ENCODE measurements at places on chromosomes 6 and 20.

GRCh38 chr6:27111743-27112142, 135.8 kb upstream of the PRSS16 start:
- no peak for DNase-seq

GRCh38 chr6:48560408-48560807, 449.4 kb upstream of the PTCHD4 start:
- peak; percentile 12 for DNase-seq

- DNase-seq = no peak
Measured at GRCh38 chr6:155693573-155694418, 238.2 kb upstream of the NOX3 start.

DNA sequence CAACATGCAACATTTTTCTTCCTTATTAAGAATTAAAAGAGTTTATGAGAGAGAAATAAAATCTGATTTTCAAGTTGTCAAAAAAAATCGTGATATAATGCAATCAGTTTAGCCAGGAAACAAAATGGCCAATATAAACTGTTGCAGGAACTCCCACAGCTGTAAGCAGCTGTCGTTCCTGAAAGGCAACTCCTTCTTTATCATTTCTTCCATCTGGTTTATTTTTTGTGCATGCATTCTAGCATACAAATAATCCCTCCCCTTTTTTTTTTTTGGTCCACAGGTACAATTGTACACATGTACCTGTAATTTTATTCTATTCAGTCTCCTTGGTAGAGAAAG, 19.7 kb downstream of the TRAF3IP2 start:
- DNase-seq = no peak

DNA sequence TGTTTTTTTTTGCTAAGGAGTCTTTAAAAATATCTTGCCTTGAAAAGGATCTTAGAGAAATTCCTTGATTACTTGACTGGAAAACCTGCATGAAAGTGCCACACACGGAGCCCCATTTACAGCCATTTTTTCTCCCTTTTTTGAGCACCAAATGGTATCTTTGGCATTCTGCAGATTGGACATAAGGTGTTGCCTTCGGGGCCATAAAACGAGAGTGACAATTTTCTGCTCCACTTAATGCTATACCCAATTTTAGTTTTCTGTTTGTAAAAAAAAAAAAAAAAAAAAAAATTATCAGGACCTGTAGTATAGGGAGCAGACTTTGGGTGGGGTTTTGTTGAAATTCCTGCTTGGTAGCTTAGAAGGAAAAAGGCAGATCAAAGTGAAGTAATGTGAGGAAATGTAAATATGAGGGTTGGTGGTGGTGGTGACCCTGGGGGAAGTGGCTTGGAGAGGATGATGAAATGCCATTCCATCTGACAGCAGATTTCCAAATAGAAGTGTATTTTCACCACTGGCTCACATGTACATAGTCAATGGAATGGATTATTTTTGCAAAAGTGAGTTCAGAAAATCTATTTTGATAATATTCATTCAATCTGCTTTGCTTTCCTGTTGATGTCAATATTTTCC, 212.1 kb upstream of the SOX4 start:
- DNase-seq = no peak

- DNase-seq = no peak
Measured at GRCh38 chr6:29872791-29873190, 45.2 kb downstream of the HLA-G start.

DNA sequence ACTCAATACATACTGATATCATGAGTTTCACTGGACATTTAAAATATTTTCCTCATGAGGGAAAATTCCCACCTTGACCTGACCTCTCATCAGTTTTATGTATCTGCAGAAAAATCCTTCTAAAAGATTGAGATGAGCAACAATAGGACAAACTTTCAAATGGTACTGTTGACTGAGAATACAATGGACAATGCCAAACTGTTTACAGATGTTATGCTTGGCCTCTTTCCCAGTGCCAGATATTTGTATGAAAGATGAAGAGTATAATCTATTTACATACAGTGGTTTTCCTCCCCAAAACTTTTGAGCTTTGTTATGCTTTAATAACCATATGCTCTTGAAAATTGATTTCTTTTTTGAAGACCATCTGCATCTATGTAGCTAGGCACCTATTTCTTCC, 245.1 kb upstream of the RSPO3 start:
- DNase-seq = peak; percentile 11

GRCh38 chr6:11744753-11745152, 33.9 kb downstream of the ADTRP start:
- peak; percentile 77 for DNase-seq

DNA sequence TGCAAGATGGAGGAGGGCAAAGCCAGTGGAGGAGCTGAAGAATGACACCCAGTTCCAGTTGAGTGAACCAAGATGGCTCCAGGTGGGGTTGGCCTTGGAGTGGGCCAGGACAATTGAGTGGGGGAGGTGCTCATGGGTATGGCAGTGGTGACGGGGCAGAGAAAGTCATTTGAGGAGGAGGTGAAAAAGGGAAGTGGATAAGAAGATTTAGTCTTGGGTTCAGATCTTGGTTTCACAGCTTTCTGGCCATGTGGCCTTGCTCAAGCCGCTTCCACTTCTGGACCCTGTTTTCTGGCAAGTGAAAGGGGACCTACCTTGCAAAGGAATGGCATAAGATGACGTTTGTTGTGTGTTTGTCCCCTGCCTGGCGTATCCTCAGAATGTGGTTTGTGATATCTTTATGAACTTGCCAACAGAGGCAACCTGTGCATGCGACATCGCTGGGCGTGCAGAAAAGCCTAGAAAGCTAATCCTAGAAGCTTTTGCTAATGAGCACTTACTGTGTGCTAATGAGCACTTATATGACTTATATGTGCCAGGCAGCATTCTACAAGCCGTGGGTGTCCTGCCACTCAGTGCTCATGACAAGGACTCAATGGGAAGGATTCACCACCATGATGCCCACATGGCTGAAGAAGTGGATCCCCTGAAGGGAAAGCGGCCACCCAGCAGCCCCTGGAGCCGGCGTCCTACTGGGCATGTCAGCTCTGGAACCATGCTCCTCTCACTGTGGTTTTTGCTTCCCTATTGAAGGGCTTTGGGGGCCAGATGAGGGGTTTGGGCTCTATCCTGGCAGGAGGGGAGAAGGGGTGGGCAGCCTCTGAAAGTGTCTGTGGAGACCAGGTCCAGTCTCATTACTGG, 23.6 kb upstream of the STX16 start:
- DNase-seq = no peak

DNA sequence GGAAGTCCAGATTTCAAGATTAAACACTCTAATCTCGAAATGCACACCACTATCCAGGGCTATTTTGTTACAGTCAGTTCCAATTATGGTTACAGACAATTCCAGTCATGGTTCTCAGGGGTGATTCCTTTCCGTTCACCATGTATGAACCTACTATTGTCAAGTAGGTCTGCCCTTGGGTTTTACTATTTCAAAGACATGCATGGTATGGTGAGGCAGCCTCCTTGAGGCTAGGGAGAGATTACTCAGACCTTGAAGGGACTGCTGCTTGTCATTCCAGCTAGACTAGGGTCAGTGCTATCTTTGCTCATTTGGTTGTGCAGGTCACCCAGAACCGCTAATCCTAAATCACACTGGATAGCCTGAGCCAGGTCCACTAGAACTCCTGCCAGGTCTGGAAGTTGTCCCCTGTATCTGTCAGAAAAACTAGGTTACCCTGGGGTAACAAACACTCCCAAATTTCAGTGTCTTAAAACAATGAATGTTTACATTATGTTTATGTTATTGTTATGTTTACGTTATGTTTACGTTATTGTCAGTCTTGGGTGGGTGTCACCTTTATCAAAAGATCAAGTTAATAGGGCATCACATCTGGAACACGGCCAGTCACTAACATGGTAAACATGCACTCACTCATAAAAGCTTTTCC, 41.1 kb upstream of the E2F3 start:
- DNase-seq = no peak

DNA sequence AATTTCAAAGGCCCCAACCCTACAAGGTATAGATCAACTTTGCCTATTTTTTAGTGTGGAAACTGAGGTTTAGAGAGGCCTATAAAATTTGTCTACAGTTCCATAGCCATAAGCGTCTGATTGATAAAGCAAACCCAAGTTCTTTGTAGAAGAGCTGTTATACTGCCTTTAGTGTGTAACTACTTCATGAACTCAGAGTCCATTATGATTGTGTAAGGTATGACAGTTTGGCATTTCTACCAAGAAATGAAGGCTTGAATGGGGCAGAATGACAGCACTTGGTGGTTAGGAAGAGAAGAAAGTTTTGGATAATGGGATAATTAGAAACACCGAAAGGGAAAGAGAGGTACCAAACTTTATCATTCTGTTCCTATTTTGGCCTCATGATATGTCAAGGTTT, 38.1 kb downstream of the SMAP1 start:
- no peak for DNase-seq

- no peak for DNase-seq
Measured at GRCh38 chr20:38392356-38392755, 42.8 kb downstream of the SNHG17 start.

GRCh38 chr6:111576291-111576690, 29.4 kb downstream of the TRAF3IP2 start:
- DNase-seq = peak; percentile 84

GRCh38 chr20:17320456-17320855, 93.6 kb downstream of the PCSK2 start:
- no peak for DNase-seq

All from foreskin fibroblast (primary cell).